ENCODE measurements at places on chromosomes 1 and 21.

DNA sequence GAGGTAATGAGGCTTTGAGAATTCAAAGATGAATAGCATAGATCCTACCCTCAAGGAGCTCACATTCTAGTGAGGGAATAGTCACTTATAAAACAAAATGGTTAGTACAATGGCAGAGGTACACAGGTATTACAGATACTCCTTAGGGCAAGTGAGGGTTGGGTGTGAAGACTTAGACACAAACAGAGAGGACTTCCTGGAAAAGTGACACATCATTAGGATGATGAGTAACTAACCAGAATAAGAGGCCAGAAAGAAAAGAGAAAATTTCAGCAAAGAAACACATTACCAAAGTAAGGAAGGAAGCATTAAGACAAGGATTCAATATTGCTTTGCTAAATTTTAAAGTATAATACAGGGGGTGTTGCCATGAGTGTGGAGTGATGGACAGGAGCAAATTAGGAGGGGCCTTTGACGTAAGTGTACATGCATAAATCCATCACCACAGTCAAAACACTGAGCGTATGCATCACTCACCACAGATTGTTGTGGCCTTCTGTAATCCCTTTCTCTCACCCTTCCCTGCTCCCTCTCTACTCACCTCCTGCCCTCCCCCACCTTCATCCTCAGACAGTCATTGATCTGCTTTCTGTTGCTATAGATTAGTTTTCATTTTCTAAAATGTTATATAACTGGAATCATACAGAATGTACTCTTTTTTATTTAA lies 7.9 kb downstream of the CD53 start:
- DNase-seq = no peak
- no peak overlapping the region for H3K27ac ChIP-seq
- H3K4me3 ChIP-seq = no peak overlapping the region
- H3K4me1 ChIP-seq = no peaks in the 10 kb centered on the region
- no peaks in the 10 kb centered on the region for H3K36me3 ChIP-seq

GRCh38 chr1:40844079-40844478 lies 18.1 kb downstream of the CITED4 start:
- peaks cover 3% of the 10 kb centered on the region for H3K36me3 ChIP-seq
- no peak for DNase-seq
- no peak overlapping the region for H3K4me3 ChIP-seq
- peaks cover 8% of the 10 kb centered on the region for H3K4me1 ChIP-seq
- no peak overlapping the region for H3K27ac ChIP-seq

DNA sequence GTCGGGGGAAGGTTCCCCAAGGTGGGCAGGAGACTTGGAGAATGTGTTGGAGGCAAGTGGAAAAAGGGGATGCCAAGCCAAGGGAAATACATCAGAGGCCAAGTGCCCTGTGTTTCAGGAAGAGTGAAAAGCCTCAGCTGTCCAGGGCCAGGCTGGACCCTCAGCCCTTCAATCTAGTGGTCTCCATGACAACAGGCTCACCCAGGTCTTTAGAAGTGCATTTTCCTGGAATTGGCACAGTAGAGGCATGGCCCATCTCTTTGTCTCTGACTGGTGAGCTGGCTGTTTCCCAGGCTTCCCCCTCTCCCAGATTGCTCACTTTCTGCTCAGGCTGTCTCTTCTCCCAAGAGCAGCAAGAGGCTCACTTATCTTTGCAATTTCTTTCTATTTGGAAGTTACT lies 10.4 kb upstream of the RHBG start:
- peaks cover 12% of the 10 kb centered on the region for H3K4me1 ChIP-seq
- H3K4me3 ChIP-seq = no peak overlapping the region
- H3K36me3 ChIP-seq = no peaks in the 10 kb centered on the region
- H3K27me3 ChIP-seq = peaks cover 24% of the 10 kb centered on the region
- DNase-seq = no peak

GRCh38 chr1:225748529-225748928 lies 29.1 kb upstream of the SRP9 start:
- H3K27ac ChIP-seq = no peak overlapping the region
- H3K4me3 ChIP-seq = no peak overlapping the region
- H3K27me3 ChIP-seq = peaks cover 14% of the 10 kb centered on the region
- H3K36me3 ChIP-seq = no peaks in the 10 kb centered on the region
- no peak for DNase-seq

GRCh38 chr1:23522244-23522982 lies 8.6 kb downstream of the E2F2 start:
- no peak for DNase-seq
- H3K27ac ChIP-seq = no peak overlapping the region
- H3K27me3 ChIP-seq = no peaks in the 10 kb centered on the region
- H3K4me1 ChIP-seq = peaks cover 15% of the 10 kb centered on the region

DNA sequence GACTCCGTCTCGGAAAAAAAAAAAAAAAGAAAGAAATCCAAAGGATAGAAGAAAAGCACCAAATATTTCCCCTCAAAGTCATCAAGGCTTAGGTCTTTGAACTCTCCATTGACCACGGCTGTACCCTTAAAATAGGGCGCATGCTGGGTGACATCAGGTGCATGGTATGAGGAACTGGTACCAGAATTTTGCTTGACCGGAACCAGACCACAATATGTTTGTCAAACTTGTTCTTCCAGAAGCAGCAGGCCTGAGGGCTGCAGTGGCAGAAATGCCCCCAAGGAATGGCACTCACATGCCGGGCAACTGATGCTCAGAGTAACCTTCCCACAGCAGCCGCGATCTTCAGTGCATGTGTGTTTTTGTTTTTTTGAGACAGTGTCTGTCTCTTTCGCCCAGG lies 21.0 kb downstream of the RCC1 start:
- DNase-seq = no peak
- H3K27ac ChIP-seq = no peak overlapping the region
- H3K27me3 ChIP-seq = no peaks in the 10 kb centered on the region
- peaks cover 34% of the 10 kb centered on the region for H3K4me1 ChIP-seq

DNA sequence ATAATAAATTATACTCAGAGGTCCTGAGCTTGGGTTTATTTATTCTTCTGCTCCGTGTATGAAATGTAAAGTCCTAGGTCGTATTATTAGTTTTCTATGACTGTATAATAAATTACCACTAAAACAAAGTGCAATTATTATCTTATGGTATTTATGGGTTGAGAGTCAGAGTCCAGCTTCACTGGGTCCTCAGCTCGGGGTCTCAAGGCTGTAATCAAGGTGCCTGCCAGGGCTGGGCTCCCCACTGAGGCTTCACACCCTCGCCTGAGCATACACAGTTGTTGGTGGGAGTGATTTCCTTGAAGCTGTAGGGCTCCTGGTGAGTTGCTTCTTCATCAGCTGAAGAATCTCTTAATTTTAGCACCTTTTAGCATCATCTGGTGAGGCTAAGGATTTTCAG lies 15.2 kb downstream of the UBASH3A start:
- H3K4me1 ChIP-seq = 0 out of 2 replicates have a peak, but pooled peaks cover 2% of the 10 kb centered on the region
- no peak overlapping the region for H3K4me3 ChIP-seq
- DNase-seq = no peak
- no peak overlapping the region for H3K27ac ChIP-seq
- H3K36me3 ChIP-seq = no peaks in the 10 kb centered on the region
- no peaks in the 10 kb centered on the region for H3K27me3 ChIP-seq

DNA sequence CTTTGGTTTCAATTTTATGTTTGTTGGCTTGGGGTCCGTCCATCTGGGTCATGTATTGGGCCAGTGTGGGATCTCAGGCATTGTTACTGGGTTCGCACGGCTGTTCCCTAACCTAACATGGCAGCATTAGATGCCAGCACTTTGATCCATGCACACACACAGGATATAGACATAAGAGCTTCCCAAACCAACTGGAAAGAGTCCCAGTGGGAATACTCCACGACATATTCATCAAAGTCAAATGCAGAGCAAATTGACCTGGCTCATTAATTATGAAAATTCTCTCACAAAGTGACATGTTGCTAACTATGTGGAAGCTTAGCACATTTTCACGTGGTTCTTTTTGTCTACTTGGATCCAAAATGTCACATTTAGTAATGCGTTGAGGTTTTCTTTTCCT lies 130.4 kb downstream of the SETD4 start:
- no peak for DNase-seq
- no peaks in the 10 kb centered on the region for H3K27me3 ChIP-seq
- H3K27ac ChIP-seq = no peak overlapping the region
- no peaks in the 10 kb centered on the region for H3K36me3 ChIP-seq

DNA sequence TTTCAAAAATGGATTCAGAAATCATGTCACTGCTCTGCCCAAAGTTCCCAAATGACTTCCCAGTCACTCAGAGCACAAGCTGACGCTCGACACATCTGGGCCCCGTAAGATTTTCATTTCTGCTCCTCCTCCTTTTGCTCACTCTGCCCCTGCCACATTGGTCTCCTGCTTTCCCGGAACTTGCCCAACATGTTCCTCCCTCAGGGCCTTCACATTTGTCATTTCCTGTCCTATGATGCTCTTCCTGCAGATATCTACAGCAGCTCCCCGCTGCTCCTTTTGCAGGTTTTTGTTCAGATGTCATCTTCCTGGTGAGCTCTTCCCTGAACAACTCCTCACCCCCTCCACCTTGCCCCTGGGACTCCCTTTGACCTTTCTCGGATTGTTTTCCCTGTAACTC lies 58.5 kb upstream of the IVNS1ABP start:
- DNase-seq = no peak
- H3K27me3 ChIP-seq = no peaks in the 10 kb centered on the region

DNA sequence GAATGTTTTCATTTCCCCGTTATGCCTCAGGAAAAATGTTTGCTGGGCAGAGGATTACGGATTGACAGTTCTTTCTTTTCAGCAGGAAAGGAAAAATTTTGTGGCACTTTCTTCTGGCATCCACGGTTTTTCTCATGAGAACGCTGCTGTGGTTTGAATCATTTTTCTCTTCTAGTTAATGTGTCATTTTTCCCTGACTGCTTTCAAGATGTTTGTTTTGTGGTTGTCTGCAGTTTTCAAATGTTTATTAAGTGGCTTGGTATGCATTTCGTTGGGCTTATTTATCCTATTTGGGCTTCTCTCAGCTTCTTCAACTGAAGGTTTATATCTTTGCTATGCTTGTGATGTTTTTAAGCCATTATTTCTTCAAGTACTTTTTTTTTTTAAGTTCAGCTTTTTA lies 359.0 kb downstream of the RGS7 start:
- H3K27me3 ChIP-seq = no peaks in the 10 kb centered on the region
- H3K36me3 ChIP-seq = no peaks in the 10 kb centered on the region
- no peak overlapping the region for H3K27ac ChIP-seq
- no peak overlapping the region for H3K4me3 ChIP-seq
- DNase-seq = no peak
- H3K4me1 ChIP-seq = peaks cover 21% of the 10 kb centered on the region

DNA sequence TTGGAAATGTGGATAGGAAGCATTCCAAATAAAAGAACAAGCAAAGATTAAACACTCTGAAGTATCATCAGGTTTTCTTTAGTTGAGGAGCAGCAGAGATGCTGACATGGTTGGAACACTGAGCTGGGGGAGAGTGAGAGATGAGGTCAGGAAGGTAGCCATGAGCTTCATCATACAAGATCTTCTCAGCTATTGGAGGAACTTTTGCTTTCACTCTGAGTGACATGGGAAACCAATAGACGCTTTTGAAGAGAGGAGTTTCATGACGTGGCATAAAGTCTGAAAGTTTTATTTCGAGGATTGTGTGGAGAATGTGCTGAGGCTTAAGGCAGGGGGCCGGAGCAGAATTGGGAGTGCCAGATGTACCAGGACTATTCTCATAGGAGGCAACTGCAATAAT lies 616.2 kb upstream of the CAMK1G start:
- no peaks in the 10 kb centered on the region for H3K27me3 ChIP-seq
- no peak for DNase-seq
- no peaks in the 10 kb centered on the region for H3K36me3 ChIP-seq
- H3K27ac ChIP-seq = no peak overlapping the region

DNA sequence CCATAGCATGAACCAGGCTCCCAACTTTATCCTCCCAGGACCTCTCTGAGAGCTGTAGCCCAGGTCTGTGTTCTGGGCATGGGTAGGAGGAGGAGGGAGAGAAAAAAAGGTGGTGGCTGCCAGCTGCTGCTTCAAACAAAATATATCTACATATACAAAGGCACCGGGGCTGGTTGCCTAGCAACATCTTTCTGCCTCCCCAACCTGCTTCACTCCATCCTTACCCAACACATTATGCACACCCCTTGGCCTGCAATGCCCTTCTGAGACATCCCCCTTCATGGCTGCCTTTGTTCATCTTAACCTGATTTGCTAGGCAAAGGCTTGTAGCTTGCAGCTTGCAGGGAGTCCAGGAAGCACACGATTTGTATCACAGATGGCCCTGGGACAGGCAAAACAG lies 27.2 kb upstream of the ATP1A1 start:
- peak; percentile 42 for DNase-seq
- H3K27me3 ChIP-seq = no peaks in the 10 kb centered on the region
- H3K27ac ChIP-seq = no peak overlapping the region
- H3K4me1 ChIP-seq = peaks cover 31% of the 10 kb centered on the region
- no peak overlapping the region for H3K4me3 ChIP-seq
- H3K36me3 ChIP-seq = no peaks in the 10 kb centered on the region

- H3K4me1 ChIP-seq = no peaks in the 10 kb centered on the region
- H3K4me3 ChIP-seq = no peak overlapping the region
- no peaks in the 10 kb centered on the region for H3K36me3 ChIP-seq
These were observed 52.5 kb downstream of the ETS2 start for GRCh38 chr21:38858026-38858811.

DNA sequence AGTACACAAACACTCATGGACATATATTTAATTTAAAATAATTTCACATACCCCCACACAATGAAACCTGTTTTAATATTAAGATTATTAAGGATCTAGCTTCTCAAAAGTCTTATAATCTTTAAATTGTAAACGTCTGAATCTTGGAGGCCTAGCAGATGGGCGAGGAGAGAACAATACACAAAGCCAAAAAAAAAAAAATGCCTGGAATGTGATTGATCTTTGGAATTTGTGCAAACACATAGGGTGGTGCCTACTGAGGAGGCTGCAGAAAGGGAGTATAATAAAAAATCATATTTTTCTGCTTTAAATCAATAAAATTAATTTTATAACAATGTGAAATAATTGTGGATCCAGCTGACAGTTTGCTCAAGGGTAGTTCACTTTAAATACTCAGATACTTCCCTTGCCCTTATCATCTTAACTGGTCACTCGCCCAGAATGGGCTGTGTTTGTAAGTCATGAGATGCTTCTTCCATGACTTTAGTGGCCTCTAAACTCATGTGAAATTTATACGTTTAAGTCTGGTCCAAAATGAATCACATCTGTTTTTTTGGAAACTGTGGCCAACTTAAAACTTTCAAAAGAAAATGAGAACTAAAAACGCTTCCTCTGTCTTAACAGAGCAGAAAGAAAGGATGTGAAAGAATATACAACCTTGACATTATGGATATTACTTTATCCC lies 802.8 kb upstream of the CXADR start:
- H3K27me3 ChIP-seq = no peaks in the 10 kb centered on the region
- H3K27ac ChIP-seq = no peak overlapping the region
- peaks cover 4% of the 10 kb centered on the region for H3K36me3 ChIP-seq
- no peak overlapping the region for H3K4me3 ChIP-seq

DNA sequence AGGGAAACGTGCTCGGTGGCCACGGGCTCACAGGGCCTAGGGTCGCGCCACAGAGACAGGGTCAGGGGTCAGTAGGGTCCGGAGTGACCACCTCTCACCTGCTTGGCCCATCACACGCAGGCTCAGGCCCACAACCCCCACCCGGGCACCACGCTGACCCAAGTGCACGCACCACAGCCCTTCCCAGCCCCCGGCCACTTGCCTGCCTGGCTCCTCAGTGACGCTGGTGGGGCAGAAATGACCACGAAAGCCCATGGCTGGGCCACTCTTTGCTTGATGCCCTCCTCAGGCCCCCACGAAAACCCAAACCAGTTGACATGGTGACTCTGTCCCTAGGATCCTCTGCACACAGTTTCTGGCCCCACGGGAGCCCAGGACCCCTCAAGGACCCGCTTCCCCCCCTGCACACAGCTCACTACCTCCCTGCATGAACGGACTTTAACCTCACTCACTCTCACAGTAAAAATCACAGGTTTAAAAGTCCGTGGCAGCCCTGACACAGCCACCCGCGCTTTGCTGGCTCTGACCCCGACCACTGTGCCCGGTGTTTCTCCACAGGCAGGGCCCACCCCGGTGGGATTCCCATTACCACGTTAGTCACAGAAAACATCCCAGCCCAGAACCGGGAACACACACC lies 20.7 kb downstream of the NADK start:
- H3K27me3 ChIP-seq = no peaks in the 10 kb centered on the region
- no peak overlapping the region for H3K27ac ChIP-seq
- no peak for DNase-seq

Data from WTC11 (cell line).